ENCODE measurements at places on chromosomes 6 and 20.
A peak's percentile ranks its signal among the peaks of the same experiment; 100 is the strongest.

- no peak for DNase-seq
Observed at GRCh38 chr20:10843146-10843711, 169.4 kb upstream of the JAG1 start.

- no peak for DNase-seq
Observed at GRCh38 chr20:12372557-12372956, 454.9 kb downstream of the BTBD3 start.

GRCh38 chr20:41168281-41169161 lies 31.2 kb downstream of the PLCG1 start:
- DNase-seq = no peak

DNA sequence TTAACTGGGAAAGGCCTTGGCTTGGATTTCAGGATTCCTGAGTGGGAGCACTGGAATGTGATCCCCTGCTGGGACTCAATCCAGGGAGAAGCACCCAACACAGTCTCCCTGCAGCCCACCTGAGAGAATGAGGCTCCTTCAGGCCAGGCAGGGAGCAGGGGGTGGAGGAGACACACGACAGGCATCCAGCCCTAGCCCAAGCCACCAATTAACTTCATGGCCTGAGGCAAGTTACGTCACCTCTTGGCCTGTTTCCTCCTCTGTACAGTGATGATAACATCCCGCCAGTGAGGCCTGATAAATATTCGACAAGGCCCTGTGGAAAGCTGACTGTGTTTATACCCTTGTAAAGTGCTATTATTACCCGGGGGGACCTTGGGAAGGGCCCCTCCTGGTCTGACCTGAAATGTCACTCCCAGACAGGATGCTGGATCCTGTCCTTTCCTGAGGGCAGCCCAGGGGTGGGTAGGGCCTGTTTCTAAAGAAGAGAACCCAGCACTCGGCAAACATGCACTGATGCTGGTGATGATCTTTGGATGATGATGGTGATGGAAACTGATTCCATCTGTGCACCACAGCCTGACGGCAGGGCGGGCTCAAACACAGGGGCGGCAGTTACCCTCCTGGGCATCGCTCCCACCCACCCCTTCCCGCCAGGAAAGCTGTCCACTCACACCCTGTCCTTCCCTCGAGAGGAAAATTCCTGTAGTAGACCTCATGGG lies 12.4 kb downstream of the FRS3 start:
- DNase-seq = peak; percentile 82

DNA sequence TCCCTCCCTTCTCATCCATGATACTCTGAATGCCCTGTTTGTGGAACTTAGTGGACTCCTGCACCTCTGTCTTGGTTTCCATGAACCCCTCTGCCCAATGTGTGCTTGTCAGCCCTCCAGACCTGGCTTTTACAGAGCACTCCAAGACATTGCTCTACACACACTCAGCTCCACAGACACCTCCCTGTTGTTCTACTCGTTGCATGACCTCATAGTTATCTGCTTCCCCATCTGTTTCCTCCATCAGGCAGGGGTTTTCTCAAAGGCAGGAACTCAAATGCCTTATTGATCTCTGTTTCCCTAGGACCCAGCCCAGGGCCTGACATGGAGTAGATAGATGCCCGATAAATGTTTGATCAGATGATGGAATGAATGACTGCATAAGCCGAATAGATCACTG lies 13.3 kb downstream of the PLCG1 start:
- no peak for DNase-seq

- DNase-seq = no peak
Observed at GRCh38 chr6:75842732-75843131, 93.7 kb downstream of the MYO6 start.

DNA sequence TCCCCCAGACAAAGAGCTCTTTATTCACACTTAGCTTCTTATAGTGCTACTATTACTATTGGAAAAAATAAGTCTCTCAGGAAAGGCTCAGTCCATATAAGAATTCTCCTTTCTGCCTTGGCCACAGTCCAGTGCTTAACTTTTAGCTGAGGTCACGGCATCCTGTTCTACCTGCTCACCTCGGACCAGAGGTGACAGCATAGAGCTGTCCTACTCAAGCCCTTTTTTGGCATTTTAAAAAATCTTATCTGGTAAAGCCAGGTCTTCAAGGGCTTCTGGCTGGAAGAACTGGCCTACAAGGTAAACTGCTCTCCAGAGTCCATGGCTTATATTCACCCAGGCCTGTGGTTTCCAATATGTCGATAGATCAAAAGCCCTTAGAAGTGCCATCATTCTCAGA lies 109.7 kb downstream of the RCAN2 start:
- no peak for DNase-seq

- no peak for DNase-seq
Observed at GRCh38 chr6:154731296-154732218, 1.7 kb upstream of the SCAF8 start.

GRCh38 chr20:50099565-50099991 lies 13.4 kb downstream of the UBE2V1 start:
- no peak for DNase-seq

DNA sequence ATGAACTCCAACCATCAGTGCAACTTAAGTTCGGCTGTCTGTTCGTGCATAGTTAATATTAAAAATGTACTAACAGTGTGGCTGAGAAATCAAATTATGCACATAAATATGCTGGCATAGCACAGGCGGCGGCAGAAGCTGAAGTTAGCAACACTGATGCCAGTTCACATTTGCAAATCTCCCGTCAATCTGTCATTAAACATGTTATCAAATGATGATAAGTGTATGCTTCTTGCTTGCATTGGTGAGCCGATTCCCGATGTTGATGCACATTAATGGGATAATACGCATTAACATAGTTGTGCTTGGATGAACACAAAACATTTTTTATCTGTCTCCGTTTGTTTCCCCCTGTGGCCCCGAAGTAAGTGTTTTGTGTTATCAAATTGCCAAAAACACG lies 309.4 kb downstream of the ZNF217 start:
- DNase-seq = no peak

GRCh38 chr6:53815381-53816119 lies 20.7 kb downstream of the LRRC1 start:
- no peak for DNase-seq

DNA sequence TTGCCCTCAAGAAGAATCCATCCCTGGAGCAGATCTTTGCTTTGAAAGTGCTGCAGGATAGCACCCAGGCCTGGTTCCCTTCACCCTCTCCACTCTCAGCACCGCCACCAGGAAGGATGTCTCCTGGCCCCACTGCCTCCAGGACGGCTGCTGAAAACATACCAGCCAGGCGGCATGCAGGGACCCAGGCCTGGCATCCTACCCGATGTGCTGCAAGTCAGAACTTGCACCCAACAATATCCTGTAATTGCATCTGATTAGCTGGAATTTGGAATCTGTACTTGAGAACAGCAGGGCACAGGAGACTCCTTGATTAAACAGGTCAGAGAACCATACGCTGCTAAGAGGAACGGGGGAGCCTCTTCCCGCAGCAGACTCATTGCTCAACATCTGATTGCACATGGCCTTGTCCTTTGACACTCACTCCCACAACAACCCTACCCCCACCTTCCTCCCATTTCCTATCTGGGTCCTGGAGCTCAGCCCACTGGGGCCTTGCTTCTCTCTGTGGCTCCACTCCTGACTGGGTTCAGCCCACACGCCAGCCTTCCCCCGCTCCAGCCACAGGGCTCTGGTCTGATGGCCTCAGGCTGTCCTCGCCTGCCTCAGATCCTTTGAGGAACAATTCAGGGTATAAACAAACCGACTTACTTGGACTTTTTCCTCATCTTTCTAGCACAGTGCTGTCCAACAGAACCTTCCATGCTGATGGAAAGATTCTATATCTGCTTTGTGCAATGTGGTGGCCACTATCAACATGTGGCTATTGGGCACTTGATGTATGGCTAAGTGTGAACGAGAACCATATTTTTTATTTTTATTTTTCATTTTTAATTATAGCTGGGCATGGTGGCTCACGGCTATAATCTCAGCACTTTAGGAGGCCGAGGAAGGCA lies 78.0 kb downstream of the FGD2 start:
- peak; percentile 77 for DNase-seq

DNA sequence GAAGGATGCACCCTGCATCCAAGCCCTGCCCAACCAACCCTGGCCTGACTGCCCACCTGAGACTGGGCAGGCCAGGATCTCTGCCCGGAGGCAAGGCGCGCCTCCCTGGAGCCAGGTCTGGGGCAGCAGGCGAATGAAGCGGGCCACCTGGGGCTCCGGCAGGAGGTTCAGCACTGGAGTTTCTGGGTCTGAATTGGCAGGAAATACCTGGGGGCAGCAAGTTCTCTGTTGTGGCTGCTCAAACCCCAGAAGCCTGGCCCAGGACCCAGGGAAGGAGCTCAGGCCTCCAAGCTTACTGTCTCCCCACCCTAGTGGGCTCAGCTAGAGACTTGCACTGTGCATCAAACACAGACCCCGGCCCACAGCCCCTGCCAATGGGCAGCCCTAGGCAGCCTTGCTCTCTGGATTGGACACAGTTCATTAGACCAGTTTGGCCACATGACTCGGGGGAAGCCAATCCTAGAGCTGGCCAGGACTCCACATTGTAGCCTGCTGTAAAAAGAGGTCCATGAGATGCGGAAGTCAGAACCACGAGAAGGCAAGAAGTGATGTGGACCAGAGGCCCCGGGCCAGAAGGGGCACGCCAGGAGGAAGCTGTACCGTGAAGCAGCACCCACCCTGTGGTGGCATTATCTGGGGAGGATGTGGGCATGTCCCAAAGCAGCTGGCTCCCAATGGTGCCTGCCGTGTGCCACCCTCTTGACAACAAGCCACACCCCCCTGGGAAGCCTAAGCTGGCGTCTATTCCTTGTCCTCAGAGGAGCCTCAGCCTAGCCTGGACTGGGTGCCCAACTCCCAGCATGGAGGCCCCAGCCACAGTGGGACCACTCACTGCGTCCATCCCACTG lies 3.1 kb downstream of the CPXM1 start:
- DNase-seq = no peak

DNA sequence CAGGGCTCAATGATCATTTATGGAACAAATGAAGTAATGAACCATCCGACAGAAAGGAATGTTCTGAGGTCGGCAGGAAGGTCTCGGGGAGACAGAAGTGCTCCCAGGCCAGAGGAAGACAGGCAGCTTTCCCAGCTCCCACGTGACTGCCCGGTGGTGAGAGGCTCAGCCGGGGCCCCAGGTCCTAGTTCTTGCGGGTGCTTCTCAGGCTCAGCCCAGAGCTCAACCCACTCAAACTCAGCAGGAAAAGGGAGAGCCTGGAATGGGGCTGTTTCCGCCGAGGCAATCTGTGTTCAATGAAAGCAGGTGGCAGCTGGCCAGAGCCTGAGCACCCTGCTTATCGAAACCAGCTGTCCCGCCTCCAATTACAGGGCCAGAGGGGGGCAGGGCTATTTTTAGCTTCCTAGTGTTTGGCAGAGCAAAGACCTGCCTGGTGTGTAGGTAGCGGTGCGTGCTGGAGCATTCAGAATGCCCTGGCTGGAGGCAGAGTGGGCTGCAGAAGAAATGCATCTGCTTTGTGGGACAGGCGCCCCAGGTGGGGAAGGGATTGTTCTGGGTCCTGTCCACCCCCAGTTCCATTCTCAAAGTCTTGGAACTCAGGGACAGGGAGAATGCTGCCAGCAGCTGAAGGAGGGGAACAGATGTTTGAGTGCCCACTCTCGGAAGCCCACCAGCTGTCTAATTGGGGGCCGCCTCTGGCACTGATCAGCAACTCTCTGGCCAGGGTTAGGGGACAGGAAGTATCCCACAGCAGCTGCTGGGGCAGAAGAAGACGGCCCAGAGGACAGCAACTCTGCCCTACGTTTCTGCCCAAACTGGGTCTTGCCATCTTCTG lies 145.1 kb downstream of the PREX1 start:
- peak; percentile 84 for DNase-seq

All from RWPE1 (cell line).